ENCODE measurements at places on chromosomes 1 and 21.

DNA sequence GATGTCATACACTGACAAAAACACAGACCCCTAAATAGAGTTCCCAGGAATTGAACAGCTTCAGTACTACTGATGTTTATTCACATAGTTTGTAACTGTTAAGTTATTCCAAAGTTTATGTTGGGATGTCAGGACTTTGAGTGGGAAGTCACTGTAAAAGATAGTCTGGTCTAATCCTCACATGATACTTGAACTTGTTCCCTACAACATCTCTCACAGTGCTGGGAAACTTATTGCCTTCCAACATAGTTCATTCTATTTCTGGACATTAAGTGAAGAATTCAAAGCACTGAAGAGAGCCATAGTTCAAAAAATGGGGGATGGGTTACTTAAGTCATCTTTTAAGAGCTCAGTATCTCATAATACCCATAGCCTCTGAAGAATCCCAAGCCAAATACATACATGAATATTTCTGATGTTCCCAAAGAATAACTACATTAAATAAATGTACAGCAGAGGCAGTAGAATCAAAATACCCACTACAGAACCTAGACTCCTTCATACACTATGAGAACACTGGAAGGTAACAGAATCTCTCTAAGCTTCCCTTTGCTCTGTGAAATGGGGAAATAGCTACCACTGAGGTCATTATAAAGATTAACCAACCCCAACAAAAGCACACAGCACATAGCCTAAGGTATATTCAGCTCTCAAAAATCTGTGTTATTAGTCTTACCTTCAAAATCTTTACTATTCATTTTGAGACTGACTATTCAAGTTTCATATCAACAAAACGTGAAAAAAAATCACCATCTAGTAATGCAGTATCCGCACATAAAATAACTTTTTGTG, 81.4 kb downstream of the ESRRG start:
- DNase-seq = no peak

GRCh38 chr1:234398849-234399381, 25.7 kb downstream of the COA6 start:
- no peak for DNase-seq

- no peak for DNase-seq
These were observed 30.3 kb upstream of the ANGPTL7 start for GRCh38 chr1:11158720-11159321.

GRCh38 chr1:17573518-17574041, 34.1 kb downstream of the ARHGEF10L start:
- no peak for DNase-seq

GRCh38 chr1:11051781-11052511, 4.9 kb upstream of the MASP2 start:
- no peak for DNase-seq

Data from activated CD4-positive, alpha-beta T cell treated with anti-CD3 and anti-CD28 coated beads, Interleukin-2, amount 50 U/mL, for 48 hours (primary cell).